ENCODE measurements at places on chromosomes 2 and 18.
A peak's percentile ranks its signal among the peaks of the same experiment; 100 is the strongest.

- no peak for DNase-seq
Measured at GRCh38 chr2:237806334-237806733, 7.8 kb downstream of the RBM44 start.

DNA sequence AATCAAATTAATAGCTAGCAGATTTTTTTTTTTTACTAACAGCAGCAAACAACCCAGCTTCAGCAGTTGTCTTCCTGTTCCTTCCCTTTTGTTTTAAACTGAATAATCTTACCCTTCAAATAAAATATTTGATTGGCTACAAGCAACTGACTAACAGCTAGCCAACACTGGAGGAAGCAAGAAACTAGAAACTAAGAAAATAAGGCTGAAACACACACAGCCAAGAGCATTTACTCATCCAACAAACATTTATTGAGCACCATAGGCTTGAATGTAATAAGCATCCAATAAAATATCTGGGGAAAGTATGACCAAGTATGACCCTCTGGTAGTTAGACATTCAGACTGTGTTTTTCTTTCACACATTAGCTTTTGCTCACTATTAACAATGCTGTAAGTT lies 189.2 kb downstream of the CD226 start:
- no peak for DNase-seq

DNA sequence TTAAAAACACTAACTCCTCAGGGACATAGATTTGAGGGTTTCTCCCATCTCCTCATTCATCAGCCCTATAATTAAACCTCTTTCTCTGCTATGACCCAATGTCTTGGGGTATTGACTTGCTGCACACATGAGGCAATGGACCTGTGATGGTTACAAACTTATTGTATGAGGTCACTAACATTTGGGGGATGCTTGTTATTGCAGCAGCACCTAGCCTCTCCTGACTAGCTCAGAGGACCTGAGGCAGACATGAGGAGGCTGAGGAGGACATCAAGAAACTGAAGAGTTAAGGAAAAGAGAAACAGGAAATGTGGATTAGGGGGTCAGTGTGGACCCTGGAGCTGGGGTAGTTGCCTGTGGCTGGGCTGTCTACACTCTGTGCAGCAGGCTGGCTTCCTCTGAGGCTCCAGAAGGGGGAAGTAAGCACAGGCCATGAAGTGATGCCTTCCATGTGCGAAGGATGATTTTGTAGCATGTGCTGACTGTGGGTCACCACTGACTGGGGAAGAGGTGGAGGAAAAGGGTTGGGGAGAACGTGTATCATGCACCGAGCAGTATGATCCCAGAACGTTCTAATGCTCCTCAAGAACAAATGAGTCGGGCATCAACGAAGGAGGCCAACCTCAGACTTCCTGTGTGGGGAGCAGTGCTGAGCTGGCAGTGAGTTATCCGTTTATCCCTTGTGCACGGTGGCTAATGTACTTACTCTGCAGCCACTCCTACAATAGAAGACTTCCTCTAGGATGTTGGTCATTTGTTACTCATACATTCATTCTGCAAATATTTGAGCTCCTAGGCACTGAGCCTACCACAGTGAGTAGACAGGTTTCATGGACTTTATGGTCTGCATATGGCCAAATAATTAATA lies 42.1 kb upstream of the RFX8 start:
- no peak for DNase-seq

DNA sequence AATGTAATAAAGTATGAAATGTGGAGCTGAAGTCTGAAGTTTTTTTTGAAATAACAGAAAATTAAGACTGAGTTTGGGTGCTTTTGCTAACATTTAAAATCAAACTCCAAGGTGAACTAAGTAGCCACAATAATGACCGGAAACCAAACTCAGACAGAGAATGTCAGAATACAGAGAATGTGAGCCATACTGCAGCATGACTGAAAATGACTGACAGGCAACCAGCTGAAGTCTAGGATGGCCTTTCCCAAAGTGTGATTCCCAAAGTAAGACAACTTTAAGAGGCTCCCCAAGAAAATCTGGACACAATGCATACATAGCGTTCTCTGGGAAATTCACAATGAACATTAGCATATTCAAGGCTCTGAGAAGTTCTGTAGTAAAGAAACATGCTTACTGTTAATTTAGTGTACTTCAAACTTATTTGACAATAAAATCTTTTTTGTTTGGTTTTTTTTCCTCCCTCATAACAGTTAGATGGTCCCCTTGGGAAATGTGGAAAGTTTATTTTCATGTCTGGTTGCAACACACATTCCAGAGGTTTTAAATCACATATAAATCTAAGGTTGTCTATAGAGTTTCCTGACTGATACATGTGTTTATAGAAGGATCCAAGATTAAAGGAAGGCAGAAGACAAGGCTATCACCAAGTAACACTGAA lies 28.6 kb downstream of the PLA2R1 start:
- DNase-seq: no peak

GRCh38 chr18:14767474-14767873 lies 19.5 kb downstream of the ANKRD30B start:
- no peak for DNase-seq

GRCh38 chr2:233409286-233409991 lies 55.1 kb downstream of the DGKD start:
- DNase-seq: no peak

DNA sequence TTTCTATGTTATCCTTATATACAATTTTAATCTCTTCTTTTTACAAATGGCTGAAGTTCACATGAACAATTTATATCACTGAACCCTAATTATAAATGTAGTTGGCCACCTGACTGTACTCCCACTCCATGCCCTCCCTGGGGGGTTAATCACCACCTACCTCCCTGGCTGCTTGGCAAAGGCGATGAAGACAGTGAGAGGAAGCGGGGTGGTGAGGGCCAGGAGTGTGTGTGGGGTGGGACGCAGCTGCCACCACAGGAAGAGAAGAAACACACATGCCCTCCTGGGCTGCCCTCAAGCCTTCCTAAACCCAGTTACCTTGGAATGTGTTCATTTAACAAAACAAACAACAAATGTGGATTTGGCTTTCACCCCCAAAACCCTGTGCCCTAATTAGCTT lies 87.0 kb upstream of the REV1 start:
- DNase-seq: no peak

GRCh38 chr2:133653056-133653455 lies 84.8 kb upstream of the NCKAP5 start:
- no peak for DNase-seq

DNA sequence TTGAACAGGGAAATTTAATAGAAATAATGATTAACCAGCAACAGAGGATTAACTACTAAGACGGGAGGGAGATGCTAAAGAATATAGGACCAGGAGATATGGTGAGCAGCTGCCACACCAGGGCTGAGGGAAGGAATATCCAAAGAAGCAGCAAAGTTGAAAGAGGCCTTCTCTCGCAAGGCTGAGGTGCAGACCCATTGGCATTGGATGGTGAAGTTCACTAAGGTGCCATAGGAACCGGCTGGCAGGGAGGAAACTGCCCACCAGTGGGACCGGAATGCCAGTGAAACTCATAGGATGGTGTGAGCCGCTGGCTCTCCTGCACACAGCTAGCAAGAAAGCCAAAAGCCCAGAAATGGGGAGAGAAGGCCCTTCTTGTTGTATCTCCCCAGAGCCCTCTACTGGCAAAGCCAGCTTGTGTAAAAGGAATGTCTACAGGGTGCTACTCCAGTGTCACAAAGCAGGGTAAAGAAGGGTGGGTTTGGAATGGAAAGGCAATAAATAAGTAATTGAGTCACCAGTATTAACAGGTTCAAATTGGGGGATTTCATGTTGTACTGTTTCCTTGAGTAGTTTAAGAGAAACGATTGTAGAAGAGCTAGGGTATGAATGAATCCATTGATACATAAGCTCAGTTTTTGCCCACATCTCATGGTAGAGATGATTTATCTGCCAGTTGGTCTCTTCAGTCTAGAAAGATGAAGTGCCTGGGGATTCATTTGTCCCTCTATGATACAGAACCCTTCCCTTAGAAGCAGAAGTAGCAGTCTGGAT lies 36.0 kb downstream of the FARP2 start:
- DNase-seq: no peak

- no peak for DNase-seq
Measured at GRCh38 chr18:75728621-75729020, 301.1 kb upstream of the SMIM21 start.

DNA sequence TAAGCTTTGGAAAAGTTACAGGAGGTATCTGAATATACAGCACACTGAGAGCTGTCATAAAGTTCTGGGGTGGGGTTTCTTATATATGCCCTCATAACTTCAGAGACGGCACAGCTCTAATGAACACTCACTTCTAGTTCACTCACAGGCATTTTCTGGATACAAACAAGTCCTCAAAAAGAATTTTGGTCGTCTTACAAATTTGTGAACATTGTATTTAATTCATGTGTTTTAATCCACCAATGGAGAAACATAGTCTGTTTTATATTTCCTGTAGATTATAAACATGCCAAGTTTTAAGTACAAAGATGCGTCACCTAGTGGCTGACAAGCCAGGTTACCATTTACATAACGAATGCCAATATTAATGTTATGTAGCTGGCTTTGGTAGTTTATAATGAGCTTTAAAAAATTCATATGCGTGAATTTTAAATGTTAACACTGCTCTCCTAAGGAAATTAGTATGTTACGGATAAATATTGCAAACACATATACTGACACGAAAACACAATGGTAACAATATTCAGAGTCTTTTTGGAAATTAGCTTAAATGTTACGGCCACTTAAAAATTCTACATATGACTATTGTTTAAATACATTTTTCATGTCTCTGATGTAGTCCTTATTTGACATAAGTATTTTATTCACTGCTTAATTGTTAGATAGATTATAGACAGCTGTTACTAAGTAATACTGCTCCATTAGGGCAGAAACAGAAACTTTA lies 2.5 kb downstream of the COL3A1 start:
- no peak for DNase-seq

GRCh38 chr18:33128581-33128980 lies 311.9 kb downstream of the CCDC178 start:
- DNase-seq: no peak

GRCh38 chr2:70124983-70125480 lies 37.8 kb downstream of the PCBP1 start:
- DNase-seq: no peak

DNA sequence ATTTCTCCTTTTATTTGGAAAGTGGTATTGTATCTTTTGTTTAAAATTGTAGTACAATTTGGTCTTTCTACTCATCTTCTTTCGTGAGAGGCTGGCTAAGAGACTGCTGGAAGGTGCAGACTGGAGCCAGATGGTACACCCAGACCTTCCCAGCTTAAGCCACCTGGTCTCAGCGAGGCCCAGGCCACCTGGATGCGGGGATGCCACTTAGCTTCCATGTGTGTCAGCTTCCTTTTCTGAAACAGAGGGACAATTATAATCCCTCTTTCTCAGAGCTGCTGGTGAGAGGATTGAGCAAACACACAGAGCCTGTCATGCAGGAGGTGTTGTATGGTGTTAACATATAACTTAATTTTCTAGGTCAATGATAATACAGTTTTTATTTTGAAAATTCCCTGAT lies 17.4 kb downstream of the FARP2 start:
- DNase-seq: peak; percentile 45

- no peak for DNase-seq
Measured at GRCh38 chr2:110860630-110861029, 128.3 kb downstream of the ACOXL start.

DNA sequence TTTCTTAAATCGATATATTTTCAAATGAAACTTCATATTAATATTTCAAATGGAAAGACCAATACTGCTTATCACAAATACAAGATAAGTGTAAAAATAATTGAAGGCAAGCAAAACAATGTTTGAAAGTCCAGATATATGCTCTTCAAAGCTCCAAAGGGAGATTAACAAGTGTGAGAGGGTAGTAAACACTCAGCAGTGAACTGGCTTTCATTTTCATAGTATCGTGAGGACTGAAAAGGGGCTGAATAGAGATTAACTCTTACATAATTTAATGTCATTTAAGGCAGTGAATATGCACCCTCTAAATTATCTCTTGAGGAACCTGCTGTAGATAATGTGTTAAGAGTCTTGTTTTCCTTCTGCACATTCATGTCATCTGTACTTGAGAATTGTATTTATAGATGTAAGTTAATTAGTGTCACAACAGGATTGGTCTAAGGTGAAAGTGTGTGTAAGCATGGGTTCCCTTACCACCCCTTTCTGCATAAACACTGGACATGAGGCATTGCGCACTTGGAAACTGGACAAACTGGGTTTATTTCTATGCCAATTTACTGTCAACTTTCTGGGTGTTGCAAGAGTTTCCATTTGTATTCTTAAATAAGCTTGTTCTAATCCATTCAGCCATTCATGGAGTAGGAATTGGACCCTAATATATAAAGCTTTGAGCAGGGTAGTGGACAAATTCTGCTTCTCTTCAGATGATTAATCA lies 76.7 kb upstream of the SESTD1 start:
- DNase-seq: no peak

GRCh38 chr2:111121028-111121827 lies 514 bp downstream of the BCL2L11 start:
- DNase-seq: no peak

- no peak for DNase-seq
Measured at GRCh38 chr2:43458014-43458628, 137.7 kb downstream of the THADA start.

- DNase-seq: peak; percentile 69
Measured at GRCh38 chr2:120441744-120442471, 96.0 kb downstream of the INHBB start.

DNA sequence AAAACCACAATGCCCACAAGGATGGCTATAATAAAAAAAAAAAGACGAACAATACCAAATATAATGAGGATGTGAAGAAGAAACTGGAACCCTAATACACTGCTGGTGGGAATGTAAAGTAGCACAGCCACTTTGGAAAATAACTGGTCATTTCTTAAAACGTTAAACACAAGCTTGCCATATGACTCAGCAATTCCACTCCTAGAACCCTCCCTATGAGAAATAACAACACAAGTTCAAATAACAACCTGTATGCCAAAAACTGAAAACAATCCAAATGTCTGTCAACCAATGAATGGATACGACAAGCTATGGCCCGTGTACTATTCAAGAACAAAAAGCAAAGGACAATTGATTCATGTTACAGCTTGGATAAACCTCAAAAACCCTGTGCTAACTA lies 7.0 kb upstream of the ALPK2 start:
- no peak for DNase-seq

- DNase-seq: no peak
Measured at GRCh38 chr18:11671156-11671555, 17.9 kb upstream of the GNAL start.

DNA sequence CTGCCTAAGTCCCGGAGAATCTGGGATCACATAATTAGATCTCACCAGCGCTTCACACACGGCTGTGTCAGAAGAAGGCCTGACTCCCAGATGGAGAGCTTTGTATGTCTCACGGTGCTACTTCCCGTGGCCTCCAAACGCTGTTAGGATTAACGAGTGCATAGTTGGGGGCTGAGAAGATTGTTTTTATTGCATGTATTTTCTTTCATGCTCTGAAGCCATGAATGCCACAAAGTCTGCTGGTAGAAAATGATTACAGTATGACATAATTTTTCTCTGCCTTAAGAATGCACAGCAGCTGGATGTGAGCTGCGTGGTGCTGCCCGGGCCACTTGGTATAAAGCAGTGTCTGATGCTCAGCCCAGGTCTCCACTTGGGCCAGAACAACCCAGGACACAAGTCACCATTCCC lies 166.5 kb downstream of the SEPTIN10 start:
- DNase-seq: no peak

GRCh38 chr2:88091943-88092342 lies 24.3 kb downstream of the SMYD1 start:
- DNase-seq: no peak
